ENCODE measurements at places on chromosomes 1 and 21.

- no peak for DNase-seq
Observed at GRCh38 chr1:243763806-243764205, 86.2 kb downstream of the AKT3 start.

GRCh38 chr1:145720878-145721671, 1.8 kb downstream of the CD160 start:
- DNase-seq = peak; percentile 61

DNA sequence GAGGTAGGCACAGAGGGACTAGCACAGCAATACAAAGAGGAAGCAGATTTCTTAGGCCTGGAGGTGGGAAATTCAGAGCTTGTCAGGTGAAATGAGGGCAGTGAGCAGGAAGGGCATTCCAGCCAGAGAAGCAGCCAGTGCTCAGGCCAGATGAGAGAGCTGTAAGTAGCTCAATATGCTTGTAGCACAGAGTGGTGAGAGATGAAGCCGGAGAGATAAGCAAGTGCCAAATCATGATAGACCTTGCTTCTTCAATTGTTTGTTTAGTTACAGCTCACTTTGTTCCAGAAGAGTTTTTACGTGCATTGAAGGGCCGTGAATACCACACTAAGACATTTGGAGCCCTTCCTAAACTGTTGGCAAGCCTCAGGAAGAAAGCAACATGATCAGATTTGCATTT, 42.0 kb upstream of the ADAMTS1 start:
- DNase-seq = no peak

GRCh38 chr1:224196813-224197600, 14.0 kb downstream of the DEGS1 start:
- no peak for DNase-seq

GRCh38 chr1:200558866-200559459, 61.6 kb downstream of the KIF14 start:
- no peak for DNase-seq

DNA sequence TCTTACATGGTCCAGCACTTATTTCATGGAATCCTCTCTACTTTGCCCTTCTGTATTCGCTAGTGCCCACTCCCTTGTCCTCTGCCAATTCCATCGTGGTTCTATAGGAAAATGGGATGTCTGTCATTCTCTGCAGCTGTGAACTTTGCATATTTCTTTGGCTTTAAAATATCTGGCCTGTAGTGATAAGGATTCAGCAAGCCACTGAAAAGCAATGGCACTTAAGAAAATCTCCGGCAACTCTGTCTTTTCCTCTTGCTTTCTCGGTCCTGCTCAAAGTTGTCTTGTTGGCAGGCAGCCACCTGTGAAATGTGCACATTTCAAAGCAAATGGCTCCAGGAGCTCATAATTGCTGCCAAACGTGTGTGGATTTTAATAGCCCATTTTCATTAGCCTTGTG, 91.8 kb downstream of the CHD1L start:
- DNase-seq = no peak
